Fibroblast of skin of left quadriceps (primary cell): ENCODE measurements at places on chromosomes 3 and 15.

GRCh38 chr15:39502082-39502447 lies 78.8 kb upstream of the THBS1 start:
- no peak for DNase-seq

DNA sequence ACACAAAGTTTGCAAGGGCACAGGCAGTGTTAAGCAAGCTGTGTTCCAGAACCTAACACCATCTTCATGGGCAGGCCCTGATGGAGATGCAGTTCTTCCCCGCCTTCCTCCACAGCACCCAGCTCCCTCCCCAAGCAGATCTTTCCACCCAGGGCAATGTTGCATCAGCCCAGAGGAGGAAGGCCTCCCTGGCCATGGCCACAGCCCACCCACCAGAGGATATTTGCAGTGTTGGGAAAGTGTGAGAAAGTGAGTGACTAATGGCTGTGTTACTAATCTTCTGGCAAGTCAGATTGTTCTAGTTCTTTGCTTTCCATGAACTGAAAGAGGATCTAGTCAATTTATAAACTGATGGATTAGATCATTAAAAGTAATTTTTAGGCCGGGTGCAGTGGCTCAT lies 42.0 kb upstream of the ATP10A start:
- DNase-seq: peak; percentile 76

DNA sequence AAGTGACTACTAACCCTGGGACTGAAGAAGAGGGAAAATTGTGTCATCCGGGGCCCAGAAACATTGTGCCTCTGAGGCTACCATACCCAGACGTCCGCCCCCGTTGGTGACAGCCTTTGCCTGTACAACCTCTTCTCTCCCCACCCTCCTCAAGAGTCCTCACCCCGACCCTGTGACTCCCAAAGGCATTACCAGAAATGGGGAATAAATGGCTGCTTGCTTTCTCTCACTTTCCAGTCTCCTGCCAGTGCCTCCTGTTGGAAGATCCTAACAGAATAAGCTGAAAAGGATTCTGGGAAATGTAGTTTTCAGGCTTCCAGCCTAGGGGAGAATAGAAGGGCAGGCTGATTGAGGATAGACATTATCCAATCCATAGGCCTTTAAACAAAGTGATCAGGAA lies 30.8 kb upstream of the SLC25A36 start:
- DNase-seq: no peak

- peak; percentile 25 for DNase-seq
Measured at GRCh38 chr3:125401402-125401801, 26.3 kb upstream of the ZNF148 start.

DNA sequence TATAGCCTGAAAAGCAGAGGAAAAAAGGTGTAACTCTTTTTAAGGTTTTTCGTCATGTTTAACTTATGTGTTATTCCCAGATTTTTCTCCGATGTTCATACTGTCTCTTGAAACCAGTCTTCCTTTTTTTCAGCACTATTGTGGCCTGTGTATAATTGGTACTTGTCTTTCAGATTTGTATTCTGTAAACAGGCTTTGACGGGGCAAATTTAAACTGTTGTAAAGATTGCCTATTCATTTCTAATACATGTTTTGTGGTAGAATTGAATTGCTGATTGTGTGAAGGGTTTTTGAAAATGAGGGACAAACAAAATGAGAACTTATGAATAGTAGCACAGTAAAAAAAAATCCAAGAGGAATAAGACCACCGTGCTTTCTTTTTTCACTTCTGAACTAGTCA lies 33.6 kb downstream of the AKAP13 start:
- DNase-seq: no peak

DNA sequence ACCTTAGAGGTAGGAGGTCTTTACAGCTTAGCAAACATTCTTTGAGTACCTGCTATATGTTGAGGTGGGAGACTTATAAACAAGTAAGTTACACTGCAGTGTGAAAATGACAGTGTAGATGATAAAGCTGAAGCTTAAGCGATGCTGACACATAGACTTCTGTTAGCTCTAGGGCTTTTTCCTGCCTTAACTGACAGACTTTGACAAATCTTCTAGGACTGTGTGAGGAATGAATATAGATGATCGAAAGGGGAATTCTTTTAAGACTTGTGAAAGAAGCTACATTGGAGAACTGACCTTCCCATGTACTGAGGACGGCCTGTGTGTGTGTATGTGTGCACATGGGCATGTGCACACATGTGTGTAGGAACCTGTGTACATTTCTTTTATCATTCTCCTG lies 22.7 kb downstream of the BOC start:
- no peak for DNase-seq

- peak; percentile 55 for DNase-seq
Measured at GRCh38 chr3:113668015-113668414, 28.4 kb downstream of the USF3 start.

DNA sequence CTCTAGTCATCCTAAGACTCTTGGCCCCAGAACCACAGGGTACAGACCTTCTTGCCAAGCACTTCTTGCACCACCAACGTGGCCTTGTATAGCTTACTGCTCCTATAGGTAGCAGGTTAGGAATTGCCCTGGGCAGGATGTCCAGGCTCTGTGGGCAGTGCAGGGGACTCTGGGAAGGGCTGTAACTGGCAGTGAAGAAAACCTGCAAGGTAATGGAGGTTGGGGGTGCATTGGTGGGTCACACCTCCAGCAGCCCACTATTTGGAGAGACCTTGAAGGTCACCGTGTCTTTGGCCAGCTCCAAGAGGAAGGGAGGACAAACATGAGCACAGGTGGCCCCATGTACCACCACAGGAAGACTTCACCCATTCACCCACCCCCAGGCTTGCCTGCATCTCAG lies 21.3 kb upstream of the XYLB start:
- DNase-seq: no peak

GRCh38 chr15:91508633-91509032 lies 344.9 kb upstream of the SLCO3A1 start:
- DNase-seq: peak; percentile 57

DNA sequence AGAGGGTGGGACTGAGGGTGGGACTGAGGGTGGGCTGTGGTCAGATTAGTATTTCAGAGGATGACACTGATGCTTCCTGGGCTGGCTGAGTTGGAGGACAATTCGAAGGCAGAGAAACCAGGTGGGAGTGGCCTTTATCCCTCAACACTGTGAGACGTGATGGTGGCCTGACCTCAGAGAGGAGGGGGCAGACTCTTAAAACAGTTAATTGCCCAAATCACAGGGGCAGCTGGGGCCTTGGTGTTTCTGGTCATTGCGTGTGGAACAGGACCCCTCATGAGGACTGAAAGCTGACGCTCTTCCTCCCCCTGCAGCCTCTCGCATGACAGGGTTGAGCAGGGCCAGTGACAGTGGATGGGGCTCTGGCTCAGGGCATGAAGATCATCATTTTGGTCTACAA lies 18.7 kb downstream of the DNASE1L3 start:
- no peak for DNase-seq

DNA sequence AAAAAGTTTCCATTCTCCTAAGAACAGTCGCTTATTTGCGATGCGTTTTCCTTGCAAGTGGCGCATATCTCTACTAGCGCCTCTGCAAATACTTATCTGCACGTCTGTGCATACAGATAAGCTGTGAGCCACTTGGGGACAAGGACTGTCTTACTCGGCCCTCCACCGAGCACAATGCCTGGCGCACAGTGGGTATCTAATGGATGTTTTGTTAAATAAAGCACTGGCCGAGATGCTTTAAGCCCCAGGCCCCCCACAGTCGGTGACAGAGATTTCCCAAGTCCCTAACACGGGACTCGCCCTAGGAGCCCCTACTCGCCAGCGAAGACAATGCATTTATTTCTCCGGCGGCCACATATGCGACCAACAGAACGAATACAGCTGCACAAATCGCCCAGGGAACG lies 503 bp downstream of the HLTF start:
- DNase-seq: no peak

DNA sequence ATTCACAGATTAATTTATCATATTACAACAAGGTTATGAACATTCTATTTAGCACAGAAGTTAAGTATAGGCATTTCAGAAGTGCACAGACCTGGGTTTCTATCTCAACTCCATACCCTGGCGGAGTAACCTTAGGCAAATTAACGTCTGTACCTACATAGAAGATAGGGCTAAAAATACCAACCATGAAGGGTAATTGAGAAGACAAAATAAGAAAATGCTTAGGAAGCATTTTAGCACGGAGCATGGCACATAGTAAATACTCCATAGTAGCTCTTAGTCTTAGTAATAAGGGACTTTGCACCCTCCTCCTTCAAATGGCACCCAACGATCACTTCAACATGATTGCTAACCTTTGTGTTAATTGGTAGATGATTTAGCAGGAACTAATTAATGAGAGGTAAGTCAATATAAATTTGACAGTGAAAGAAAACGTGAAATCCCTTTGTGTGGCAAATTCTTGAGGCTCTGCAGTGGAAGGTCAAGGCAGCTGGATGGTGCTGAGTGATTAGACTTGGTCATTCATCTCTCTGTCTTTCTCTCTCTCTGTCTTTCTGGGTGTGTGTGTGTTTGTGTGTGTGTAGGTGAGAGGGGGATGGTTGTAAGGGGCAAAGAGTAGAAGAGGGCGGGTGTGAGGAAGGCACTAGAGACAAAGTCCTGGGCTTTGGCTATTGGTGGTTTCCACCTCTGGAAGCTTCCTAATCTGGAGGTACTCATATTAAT lies 131.1 kb upstream of the PHLDB2 start:
- DNase-seq: no peak

DNA sequence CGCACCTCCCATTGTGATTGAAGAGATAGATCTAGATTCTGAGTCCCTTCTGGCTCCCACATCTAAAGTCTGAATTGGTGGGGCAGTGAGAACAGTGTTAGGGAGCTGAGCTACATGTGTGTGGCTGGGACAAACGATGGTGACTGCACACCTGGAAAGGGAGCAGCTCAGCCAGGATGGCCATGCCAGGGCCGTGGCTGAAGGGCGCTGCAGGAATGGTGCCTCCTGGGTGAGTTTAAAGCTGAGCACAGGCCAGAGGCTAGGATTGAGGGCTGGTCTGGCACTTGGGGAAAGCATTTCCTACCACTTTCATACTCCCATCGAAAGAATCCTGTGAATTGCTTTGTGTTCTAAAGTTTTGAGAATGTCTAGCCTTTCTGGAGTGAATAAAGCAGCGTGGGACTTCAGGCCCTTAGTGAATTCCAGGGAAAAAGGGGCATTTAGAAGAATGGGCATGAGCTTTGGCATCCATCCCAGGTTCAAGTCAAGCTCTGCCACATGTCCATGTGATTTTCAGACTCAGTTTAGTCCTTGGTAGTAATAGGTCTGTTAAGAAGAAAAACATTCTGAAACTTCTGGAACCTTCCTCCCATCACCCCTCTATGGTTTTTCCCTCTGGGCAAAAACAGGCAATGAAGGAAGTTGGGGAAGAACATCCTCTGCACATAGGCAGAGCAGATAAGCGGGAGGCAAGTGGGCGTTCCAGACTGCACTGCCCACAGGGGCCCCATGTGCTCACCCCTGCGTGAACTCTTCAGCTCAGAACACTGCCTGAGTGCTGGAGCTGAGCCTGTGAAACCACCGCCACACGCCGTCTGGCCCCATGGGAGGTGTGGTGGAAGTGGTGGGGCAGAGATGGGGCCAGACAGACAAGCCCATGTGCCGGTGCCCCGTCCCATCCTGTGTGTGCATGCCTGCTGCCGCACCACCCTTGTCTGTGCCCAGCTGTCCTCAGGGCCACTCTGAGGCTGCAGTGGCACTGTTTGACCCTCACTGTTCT lies 12.9 kb upstream of the CPNE9 start:
- no peak for DNase-seq

GRCh38 chr15:100930306-100930848 lies 11.2 kb downstream of the LRRK1 start:
- no peak for DNase-seq

DNA sequence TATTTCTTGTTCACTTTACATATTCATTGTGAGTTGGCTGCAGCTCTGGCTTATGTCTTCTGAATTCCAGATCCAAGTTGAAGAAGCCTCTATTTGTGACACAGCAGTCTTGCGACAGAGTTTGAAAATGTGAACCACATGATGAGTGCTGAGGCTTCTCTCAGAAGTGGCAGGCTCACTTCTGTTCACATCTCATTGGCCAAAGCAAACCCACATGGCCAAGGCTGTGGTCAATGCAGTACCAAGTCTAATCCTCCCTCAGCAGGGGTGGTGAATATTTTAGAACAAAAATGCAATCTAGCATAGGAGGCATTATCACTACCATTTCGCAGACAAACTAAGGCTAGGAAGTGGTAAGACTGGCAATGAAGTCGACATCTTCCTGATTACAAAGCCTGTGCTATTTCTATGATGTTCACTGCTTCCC lies 45.2 kb downstream of the CDCP1 start:
- peak; percentile 79 for DNase-seq

DNA sequence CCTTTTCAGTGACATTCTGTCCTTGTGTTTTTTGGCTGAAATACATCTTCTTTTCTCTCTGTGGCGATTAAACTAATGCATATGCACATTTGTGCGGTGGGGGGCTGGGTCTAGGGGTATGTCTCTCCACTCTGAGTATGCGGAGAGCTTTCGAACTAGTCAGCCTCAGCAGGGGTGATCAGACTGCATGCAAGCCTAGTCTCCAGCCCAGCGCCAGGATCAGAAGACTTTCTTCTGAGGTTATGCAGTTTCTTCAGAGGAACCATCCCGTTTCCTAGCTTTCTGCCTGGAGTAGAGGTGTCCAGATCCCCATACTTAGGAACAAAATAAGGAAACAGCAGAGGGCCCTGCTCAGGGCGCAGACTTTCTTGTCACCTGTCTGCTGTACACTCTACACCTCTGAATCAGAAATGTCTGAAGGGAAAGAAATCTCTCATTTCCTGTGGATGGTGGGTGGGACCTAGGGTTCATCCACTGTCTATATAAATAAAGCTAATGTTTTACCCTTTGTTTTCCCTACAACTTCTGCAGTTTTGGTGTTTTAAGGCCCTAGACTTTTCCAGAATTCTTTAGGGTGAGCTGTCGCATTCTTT lies 230.4 kb downstream of the ABHD5 start:
- DNase-seq: no peak

DNA sequence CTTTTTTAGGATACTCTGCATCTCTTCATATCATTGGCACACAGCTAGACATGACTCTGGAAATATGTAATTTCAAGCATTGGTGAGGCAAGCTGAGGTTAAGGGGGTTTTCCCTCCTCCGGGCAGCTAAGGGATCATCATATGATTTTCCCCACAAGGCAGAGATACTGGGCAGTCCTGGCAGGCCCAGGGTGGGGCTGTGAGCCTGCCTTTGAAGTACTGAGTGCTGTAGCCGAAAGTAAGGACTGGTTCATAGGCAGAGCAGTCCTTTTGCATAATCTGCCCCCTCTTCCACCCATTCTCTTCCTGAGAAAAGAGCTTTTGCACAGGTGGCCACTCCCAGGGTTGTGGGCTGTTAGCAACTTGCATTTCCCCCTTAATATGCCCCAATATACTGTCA lies 168.8 kb upstream of the MANF start:
- DNase-seq: no peak

- no peak for DNase-seq
Measured at GRCh38 chr15:72451224-72451623, 22.9 kb upstream of the ARIH1 start.

DNA sequence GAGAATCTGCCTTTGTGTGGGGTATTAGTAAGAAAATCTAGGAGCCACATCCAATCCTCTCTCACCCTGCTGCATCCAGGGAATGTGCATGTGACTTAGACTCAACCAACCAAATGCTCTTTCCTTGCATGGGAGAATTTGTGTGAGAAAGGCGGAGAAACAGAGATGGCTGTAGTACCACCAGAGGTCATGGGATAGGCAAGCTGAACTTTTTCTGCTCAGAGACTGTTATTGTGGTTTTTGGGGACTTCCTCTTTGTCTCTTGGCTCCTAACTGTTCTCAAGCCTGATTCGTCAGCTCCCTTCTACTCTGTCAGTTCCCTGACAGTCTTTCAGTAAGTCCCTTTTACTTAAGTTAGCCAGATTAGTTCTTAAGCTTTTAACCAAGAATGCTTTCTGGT lies 2.6 kb upstream of the ZSCAN2 start:
- no peak for DNase-seq

- peak; percentile 5 for DNase-seq
Measured at GRCh38 chr3:120350401-120350941, 1.3 kb upstream of the LRRC58 start.
